Stimulated activated CD8-positive, alpha-beta memory T cell treated with anti-CD3 and anti-CD28 coated beads, Interleukin-4, amount 100 ng/mL, for 4 hours (primary cell): ENCODE measurements at places on chromosomes 1 and 21.

- DNase-seq, result no peak
Observed at GRCh38 chr21:36968414-36968813, 1.9 kb upstream of the HLCS start.

DNA sequence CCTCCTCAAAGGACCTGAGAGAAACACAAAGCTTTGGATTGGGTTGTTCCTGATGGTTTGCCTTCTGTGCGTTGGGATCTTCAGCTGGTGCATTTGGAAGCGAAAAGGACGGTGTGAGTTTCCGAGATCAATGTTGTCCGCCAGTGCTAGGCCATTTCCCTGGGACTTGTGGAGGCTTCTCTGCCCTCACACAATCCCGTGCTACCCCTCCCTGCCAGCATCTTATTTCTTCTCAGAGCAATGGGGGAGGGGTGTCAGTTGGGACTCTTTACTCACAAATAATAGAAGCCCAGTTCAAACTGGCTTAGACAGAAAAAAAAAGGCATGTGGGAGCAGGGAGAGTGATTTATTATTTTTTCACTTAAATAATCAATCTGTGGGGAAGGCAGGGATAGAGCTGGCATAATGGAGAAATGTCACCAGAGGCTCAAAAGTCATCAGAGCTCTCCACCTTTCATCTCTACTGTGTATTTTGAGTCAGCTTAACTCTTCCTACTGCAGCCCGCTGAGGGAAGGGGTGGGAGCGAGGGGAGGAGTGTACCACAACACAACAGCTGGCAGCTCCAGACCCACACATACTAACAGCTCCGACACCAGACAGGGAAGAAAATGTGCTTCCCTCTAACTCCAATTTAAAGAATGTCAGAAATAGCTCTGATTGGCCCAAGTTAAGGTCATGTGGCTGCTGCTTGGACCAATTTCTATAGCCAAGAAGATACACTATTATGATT, 22.4 kb downstream of the LY9 start:
- no peak for DNase-seq

- DNase-seq, result no peak
Observed at GRCh38 chr1:195584870-195585624, 1023.2 kb downstream of the KCNT2 start.

DNA sequence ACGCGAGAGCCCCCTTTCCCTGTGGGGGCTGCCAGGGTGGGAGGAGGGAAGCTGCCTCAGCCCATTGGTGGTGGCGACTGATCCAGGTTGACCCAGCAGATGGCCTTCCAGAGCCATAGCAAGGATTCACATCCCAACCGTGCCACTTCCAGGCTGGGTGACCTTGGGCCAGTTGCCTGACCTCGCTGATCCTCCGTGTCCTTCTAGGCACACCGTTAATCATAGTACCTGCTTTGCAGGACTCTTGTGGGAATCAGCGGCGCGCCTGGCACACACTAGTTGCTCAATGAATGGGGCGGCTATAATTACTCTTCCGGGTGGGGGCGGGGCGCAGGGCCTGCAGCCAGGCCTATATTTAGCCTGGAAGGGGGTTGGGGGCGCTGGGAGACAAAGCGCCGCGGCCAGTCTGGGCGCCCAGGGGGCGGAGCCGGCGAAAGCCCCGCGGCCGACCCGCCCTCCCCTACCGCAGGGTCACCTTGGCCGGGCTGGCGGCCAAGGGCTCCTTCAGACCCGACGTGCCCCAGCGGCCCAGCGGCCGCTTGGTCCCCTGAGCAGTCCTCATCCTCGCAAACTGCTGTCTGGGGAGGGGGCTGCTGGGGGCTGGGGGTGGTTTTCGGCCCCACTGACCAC, 5.1 kb downstream of the HSPB7 start:
- DNase-seq, result no peak

GRCh38 chr1:58816747-58817221, 32.9 kb upstream of the JUN start:
- no peak for DNase-seq

GRCh38 chr1:94115254-94115899, 5.6 kb downstream of the ABCA4 start:
- no peak for DNase-seq
